ENCODE measurements at places on chromosomes 3 and 15.

- no peak for DNase-seq
Observed at GRCh38 chr3:106643684-106644161, 733.5 kb upstream of the CCDC54 start.

DNA sequence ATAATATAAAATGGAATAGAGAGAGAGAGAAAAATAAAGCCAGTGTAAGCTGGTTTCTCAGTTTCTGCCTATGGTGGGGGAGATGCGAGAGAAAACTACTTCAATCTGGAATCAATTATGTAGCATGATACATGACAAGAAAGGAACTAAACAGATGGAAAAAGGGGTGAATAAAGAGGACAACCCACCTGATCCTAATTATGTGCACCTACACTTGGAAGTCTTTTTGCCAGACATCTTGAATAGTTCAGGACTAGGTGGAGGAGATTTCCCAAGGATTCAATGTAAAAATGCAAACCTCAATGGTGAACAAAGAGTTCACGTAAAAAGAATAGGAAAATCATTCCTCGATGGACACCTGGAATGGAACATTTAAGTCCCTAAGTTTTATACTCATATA is 524.4 kb upstream of the RGMA start:
- no peak for DNase-seq

GRCh38 chr3:51938780-51939425 is 2.8 kb downstream of the RRP9 start:
- DNase-seq, result no peak

- no peak for DNase-seq
Observed at GRCh38 chr3:166405465-166405864, 568.2 kb upstream of the BCHE start.

- DNase-seq, result no peak
Observed at GRCh38 chr15:69474846-69475455, 22.3 kb downstream of the RPLP1 start.

DNA sequence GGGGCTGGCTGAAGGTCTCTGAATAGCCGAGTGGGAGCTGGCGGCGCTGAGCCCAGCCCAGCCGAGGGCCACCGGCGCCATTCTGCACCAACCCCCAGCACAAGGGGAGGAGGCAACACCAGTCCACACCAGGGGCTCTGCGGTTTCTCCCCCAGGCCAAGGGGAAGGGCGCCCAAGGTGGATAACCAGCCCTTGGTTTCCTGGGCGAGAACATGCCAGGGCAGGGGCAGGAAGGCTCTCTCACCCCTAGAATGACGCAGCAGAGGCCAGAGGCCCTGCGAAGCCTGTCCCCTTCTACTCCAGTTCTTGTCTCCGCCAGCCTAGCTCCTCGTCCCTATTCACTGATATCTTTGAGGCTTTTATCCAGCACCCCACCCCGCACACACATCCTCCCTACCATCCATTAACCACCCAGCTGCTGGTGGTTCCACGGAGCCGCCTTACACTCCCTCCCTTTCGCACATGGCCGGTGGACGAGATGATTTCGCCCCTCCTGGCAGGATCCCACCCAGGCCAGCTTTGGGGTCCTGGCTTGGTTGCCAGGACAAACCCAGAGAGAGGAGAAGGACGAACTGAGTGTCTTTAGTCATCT is 1.3 kb downstream of the RBPMS2 start:
- DNase-seq, result no peak

GRCh38 chr3:120640231-120640630 is 41.8 kb downstream of the HGD start:
- DNase-seq, result no peak

DNA sequence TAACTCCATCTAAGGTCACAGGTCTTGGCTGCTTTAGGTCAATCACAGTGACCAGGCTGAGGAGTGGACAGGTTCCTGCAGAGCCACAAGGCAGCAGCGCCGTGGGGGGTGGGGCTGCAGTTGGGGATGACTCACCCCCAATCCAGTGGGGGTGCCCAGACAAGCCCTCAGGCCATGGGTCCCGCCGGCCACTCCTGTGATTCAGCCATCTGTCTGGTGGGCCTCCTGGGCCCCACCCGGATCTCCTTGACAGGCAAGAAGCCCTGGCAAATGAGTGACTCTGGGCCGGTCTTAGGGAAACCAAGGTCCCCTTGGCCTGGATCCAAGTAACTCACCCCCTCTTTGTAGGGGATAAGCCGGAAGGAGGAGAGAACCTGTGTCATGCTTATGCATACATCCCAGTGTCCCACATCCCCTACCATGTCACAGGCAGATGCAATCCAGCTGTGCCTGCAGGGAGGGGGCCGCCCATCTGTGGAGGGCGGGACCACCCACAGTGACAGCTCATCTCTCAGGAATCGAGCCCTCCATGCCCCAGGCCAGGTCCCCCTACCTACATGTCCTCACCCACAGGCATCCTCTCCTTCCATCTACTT is 495 bp upstream of the COL7A1 start:
- DNase-seq, result no peak
